HL-60 (cell line): ENCODE measurements at places on chromosomes 16 and 17.

DNA sequence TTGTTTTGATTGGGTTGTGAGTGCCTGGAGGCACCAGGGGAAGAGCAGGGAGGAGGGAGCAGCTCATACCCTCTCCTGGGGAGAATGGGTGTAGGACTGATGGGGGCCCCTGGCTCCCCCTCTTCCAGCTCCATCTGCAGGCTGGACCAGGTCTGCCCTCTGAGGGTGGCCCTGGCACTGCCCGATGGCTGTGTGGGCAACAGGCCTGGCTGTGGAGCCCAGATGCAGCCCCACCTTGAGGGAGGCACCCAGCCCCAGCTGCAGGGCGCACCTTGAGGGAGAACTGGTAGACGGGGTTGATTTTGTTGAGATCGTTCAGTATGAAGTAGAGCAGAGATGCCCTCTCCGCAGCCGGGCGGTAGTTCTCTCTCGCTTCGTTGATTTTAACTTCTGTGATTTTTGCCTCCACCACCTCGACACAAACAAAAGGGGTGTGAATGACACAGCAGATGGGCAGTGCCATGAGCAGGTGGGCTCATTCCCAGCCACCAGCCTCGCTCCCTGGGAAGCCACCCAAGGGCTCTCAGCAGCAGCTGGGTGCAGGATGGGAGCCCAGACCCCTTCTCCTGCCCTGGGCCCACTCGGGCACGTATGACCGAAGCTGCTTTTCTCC, 71.6 kb downstream of the PGS1 start:
- DNase-seq, result no peak

DNA sequence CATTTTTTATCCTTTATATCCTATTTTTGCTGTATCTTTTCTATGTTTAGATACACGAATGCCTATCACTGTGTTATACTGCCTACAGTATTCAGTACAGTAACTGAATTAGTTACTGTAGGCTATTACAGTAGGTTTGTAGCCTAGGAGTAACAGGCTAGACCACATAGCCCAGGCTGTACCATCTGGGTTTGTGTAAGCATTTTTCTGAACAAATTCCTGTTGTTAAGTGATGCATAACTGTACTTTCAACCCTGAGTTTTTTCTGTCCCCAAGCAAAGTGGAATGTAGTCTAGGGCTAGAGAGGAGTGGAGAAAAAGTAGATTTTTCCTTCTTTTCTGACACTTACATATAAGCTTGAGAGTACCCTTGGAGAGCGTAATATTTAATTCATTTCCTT, 282.1 kb downstream of the HS3ST3B1 start:
- DNase-seq, result no peak

DNA sequence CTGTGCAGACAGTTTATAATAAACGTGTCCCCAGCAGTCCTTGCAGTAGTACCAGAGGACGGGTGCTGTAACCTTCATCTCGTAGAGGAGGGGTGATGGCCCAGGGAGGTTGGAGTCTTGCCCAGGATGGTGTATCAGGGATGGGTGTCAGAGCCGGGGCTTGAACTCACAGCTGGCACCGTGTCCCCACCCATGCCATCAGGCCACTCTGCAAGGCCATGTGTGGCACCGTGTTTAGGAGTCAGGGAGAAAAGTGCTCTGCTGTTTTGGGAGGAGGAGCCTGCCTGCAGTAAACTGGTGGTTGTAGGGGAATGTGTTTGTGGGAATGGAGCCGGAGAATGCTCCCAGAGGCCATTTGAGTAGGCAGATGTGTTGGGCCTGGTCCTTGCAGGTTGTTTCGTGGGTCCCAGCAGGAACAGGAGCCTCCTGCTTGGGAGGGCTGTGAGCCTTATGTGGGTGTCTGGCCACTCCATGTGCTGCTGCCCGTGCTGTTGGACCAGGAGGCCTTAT, 1.7 kb downstream of the ADORA2B start:
- DNase-seq, result no peak

DNA sequence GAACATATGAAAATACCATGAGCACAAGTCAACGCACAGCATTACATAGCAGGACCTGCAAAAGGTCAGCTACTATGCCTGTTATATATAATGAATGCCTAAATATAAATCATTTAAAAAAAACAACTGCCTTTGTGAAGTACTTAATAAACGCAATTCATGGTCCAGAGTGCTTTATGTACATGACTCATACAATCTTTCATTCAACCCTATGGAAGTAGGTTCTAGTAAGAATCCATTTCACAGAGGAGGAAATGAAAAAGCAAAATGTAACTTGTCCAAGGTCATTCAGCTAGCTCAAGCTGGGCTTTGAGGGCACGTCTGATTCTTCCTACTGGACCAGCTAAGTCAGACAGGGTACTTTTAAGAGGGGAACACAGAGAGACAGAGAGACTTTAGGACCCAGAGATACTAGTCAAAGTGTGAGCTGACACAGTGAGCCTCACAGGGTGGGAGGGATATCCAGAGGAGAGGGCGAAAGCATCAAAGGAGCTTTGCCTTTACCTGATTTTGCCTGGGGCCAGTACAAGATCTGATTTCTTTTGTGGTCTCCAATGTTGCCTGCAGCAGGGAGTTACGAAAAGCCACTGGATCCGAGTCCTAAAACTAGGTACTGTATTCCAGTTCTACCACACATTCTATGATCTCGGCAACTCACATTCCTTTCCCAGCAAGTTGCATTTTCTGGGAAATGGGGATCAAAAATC, 83.4 kb upstream of the ZFHX3 start:
- no peak for DNase-seq

DNA sequence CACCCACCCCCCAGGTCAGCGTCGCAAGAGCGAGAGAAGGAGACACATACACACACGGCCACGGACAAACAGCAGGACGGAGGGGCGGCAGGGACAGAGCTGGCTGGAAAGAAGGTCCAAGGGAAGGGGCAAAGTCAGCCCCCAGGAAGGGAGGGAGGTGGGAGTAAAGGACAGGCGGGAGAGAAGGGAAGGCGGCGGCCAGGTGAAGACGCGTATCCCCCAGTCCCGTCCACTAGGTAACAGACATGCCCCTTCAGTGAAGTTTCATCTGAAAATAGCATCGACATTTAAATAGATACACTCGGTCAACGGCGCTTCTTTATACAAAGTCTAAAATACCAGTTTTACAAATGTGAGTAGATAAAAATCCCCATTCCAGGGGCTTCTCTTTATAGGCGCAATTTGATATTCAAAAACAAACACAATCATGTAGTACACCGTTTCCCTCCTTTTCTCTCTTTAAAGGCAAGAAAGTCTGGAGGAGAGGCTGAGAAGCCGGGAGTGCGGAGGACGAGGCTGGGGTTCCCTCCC, 4.5 kb downstream of the CBX8 start:
- no peak for DNase-seq

GRCh38 chr16:47037396-47037745, 63.9 kb upstream of the DNAJA2 start:
- DNase-seq, result peak; percentile 9

DNA sequence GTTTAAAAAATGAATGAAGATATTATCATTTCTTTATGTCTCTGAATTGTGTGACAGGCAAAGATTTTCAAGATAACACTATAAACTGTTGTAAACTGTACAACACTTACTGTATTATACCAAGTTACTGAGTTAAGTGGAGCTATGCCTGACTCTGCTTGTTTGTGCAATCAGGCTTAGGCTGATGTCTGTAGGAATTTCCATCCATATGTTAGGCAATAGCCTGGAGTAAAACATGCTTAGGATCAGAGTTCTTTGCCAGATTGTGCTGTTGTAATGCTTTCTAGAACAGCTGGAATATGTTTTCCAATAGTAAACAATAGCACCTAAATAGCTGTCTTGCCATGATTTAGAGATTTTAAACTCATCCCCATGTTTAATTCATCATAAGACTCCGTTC, 1496.7 kb downstream of the CDH11 start:
- no peak for DNase-seq

GRCh38 chr16:60478810-60479209, 1557.4 kb downstream of the CDH8 start:
- no peak for DNase-seq

DNA sequence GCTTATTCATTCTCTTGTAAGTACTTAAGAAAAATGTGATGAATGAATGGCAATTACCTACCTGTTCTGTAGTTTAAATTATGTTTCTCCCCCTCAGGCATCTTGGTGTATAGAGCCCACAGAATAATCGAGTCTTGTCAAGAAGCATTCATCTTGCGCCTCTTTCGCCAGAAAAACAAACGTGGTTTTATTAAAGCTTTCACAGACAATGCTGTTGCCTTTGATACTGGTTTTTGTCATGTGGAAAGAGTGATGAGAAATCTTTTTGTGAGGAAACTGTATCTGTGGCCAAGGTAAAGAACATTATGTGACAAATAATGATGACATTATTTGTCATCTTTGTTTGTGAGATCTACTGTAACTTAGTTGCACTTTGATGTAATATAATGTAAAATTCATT, 6.5 kb downstream of the ERCC4 start:
- no peak for DNase-seq

GRCh38 chr16:10972108-10972818, 27.9 kb downstream of the CLEC16A start:
- DNase-seq, result no peak

DNA sequence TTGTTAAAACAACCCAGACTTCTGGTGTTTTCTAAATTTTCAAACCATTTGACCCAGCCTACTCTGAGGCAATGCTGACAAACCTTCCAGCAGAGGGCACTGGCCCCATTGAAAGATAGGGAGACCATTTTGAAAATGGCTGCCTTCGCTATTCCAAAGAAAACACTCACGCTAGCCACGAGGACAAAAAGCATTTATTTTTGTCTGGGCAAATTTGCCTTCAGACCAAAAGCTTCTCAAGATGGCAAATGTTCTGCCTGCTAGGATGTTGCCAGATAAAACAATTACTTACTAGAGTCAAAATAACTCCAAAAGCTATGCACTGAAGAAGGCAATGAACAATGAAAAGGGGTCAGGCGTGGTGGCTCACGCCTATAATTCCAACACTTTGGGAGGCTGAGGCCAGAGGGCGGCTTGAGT, 296.7 kb upstream of the IRX5 start:
- no peak for DNase-seq

DNA sequence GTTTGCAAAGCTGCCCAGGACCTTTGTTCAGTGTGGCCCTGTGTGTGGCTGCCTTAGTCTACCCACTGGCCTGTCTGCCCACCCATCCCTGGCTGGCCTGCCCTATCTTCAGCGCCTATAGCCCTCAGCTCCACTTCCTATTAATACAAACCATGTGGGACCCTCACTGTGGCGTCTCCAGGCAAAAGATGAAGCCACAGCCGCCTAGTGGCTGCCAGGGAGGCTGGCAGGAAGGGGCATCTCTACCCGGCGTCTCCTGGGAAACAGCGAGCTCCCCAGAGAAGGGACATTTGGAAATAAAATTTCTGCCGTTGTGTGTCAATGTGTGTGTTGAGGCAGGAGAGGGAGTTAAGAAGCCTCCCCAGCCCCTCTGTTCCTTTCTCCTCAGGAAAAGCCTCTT, 31.5 kb downstream of the NEUROD2 start:
- peak; percentile 15 for DNase-seq

DNA sequence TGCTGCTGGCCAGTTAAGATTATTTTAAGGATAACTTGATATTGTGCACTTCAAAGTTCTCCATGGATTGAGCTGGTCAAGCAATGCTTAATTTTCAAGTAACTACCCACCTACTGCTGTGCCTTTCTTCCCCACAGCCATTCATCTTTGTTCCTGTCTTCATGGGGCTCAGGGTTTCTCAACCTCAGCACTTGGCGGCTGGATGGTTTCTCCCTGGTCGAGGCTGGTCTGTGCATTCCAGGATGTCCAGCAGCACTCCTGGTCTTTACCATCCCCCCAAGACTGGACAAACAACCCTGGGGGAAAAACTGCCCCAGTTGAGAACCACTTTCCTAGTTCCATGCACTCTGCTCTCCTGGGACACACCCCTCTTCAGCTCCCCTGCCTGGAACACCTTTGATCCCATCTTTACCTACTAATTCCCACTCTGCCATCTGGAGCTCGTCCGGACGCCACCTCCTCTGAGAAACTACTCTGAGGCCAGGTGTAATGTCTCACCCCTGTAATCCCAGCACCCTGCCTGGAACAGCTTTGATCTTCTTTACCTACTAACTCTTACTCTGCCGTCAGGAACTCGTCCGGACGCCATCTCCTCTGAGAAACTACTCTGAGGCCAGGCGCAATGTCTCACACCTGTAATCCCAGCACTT, 81.5 kb downstream of the NXN start:
- no peak for DNase-seq

GRCh38 chr16:27771201-27771910, 221.4 kb downstream of the KATNIP start:
- no peak for DNase-seq

- no peak for DNase-seq
Measured at GRCh38 chr17:80796430-80796861, 195.2 kb upstream of the CHMP6 start.

- DNase-seq, result no peak
Measured at GRCh38 chr16:50548909-50549560, 839 bp downstream of the NKD1 start.

- no peak for DNase-seq
Measured at GRCh38 chr17:7380321-7380720, 568 bp upstream of the TNK1 start.

DNA sequence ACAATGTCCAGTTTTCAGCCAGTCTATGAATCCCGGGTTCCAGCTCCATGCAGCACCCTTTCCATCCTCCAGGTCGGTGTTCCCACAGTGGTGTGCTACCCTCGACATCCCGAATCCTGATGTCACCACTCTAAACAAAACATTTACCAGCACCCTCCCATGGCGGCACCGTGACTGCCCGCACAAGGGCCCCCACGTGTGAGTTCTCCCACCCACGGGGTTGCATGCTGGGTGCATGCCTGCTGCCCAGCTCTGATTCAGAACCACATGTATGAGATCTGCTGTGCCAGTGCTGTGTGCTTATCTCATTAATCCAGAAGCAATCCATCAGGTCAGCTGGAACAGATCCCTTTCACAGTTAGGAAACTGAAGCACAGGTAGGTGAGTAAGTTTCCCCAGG, 57.4 kb downstream of the C16orf78 start:
- no peak for DNase-seq

- DNase-seq, result no peak
Measured at GRCh38 chr17:5592382-5592781, 8.1 kb upstream of the NLRP1 start.

GRCh38 chr16:66207139-66207882, 159.2 kb upstream of the CDH5 start:
- peak; percentile 92 for DNase-seq

DNA sequence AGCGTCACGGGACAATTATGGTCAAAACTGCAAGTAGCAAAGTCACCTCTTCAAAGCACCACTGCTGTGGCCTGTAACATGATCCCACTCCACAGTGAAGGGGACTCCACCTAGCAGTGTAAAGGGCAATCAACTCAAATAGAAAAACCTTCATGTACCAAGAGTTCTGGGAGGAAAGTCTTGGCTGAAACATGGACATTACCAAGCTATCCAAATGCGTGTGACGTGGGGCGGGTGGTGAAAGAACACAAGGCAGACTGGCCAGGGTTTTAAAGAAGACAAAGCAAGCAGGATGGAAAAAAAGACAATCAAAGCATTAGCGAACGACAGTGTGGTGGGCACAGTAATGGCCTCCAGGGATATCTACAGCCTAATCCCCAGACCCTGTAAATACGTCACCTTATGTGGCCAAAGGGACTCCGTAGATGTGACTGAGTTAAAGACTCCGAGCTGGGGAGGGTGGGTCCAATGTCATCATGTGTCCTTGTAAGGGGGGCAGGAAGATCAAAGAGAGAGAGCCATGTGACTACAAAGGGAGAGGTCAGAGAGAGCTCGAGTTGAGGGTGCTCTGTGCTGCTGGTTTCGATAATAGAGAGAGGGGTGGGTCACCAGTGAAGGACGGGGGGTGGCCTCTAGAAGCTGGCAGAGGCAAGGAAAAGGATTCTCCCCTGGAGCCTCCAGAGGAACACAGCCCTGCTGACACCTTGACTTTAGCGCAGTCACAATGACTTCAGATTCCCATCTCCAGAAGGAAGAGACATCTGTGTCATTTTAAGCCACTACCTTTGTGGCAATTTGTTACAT, 6.0 kb downstream of the HSDL1 start:
- no peak for DNase-seq
